ENCODE measurements at places on chromosomes 3 and 15.
A peak's percentile ranks its signal among the peaks of the same experiment; 100 is the strongest.

DNA sequence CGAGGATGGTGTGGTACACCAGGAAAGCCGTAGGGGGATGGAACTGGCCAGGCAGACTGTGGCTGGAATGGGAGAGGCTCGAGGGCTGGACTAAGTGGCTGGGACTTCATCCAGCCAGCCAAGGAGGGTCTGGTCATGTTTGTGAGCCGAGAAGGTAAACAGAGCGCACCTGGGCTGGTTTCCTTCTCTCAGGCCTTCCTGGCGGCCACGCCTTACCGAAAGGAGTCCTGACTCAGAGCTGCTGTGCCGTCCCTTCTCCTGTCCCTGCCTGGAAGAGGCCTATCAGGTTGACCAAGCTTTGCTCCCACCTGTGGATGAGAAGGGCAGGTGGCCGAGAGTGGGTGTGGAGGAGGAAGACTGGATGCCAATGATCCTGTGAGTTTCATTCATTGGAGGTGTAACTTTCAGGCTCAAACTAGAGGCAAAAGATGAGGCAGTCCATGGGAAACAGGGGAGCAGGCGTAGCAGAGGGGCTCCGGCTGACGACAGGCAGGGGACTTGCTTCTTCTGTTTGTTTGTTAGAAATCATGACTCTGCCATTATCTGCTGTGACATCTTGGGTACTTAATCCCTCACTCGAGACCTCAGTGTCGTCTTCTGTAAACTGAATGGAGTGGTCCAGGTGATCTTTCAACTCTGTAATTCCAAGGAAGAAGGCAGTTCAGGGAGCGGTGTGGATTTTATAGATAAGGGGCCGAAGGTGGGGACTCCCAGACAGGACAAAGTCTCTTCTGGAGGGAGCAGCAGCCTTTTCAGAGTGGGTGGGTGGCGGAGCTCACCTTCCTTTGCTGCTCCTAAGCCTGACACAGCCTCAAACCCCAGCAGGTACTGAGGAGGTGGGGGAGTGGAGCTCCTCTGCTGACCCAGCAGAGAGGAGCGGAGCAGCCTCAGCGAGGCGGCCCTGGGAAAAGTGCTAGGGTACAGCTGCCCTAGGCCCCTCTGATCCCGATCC is 71.8 kb upstream of the GATM start:
- DNase-seq = no peak

DNA sequence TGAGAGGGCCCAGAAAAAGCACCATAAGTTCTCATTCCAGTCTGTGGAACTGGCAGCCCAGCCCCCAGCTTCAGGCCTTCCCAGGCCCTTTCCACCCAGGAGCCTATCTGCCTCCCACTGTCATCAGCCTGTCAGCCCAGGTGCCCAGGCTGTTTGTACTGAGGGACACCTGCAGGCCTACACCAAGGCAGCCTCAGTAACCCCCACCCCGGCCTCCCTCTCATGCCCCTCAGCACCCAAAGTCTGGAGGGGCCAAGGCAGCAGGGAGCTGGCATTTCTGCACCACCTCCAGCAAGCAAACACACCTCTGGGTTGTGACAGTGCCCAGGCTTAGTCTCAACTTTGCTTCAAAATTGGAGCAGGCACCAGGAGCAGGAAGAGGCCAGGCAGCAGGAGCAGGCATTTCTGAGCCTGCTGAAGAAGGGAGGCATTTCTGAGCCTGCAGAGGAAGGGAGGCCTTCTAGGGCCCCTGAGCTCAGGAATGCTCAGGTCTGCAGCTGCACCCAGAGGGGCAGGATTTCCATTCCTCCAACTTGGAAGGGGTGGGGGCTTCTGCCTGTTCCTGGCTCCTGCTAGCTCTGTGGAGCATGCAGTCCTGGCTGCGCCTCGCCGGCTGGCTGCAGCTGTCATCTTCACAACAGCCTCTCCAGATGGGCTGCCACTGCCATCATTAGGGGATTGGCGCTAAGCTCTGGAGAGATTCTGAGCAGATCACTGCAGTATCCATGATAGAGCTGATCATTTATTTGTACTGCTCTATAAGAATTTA is 396.1 kb downstream of the UNC13C start:
- peak; percentile 59 for DNase-seq

DNA sequence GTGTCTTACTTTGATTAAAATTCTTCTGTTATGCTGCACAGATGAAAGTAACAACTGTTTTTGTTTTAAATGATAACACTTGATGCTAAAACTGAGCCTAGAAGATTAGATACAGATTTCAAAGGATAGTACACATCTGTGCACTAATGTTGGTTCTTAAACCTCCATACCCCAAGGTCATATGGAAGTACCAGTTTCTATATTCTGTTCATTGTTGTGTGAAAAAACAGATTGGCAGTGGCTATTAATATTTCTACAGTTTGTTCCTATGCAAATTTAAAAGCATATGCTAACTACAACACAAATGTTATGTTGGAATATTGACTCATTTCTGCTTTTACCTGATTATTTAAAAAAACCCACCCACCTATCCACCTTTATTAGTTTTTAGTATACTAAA is 32.0 kb upstream of the GBE1 start:
- DNase-seq = no peak

GRCh38 chr3:120182613-120183511 is 88.6 kb upstream of the GSK3B start:
- no peak for DNase-seq

DNA sequence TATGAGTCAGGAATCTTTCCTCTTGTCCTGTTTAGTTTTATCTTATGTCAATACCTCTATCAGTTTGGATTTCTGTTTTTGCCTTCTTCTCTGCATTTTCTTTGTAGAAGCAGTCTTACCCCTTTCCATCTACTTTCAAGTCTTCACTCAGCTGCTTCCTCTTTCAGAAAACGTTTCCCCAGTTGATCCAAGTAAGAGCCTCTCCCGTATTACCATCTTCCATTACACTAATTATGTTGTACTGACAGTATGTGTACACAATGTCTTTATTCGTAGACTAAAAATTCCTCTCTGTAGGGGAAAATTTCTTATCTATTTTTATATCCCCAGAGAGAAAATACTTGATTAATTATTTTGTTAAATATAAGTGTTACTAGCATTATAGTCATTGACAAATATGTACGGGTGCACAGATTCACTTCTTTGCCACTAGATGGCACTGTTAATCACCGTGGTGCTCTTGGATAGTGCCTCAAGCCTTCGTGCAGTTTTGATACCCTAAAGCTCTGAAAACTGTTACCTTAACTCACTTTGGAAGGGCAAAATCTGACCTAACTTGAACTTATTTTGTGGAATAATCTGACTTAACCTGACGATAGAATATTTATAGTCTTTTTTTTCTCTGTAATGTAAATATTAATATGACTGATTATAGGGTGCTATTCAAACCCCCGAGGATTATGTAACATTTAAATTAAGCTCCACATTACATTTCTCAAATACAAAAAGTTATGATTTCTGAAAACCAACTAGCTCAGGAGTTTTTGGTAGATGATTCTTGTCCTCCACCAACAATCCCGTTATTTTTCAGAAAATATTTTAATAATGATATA is 74.2 kb upstream of the POU1F1 start:
- no peak for DNase-seq

- no peak for DNase-seq
These were observed 19.0 kb downstream of the C2CD4A start for GRCh38 chr15:62085740-62086139.

DNA sequence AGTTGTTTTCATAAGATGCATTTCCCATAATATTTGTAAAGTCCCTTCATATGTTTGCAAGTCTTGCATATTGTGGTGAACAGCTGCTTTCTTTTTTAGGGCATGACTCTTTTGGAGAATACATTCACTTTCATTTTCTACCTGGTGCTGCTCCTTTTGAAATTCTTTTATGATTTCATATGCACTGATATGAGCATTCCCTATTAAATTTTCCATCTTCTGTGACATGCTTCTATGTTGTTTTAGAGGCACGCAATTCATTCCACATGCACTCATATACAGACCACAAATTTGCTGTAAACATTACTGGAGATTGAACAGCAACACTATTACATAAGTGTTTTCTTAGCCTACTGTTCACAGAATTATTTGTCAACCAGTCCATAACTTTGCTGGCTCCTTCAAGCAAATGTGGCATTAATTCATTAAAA is 92.8 kb upstream of the TNFSF10 start:
- no peak for DNase-seq

DNA sequence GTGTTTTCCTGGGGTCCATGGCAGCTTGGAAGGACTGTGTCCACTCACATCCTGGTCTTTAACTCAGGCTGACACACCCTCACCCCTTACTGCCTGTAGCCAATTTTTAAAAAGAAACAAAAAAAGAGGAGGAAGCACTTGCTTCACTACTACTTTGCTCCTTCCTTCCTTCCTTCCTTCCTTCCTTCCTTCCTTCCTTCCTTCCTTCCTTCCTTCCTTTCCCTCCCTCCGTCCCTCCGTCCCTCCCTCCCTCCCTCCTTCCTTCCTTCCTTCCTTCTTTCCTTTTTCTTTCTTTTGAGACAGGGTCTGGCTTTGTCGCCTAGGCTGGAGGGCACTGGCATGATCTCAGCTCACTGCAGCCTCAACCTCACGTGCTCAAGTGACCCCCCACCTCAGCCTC is 25.5 kb upstream of the AKAP13 start:
- DNase-seq = no peak

- no peak for DNase-seq
These were observed 524.9 kb upstream of the PROK2 start for GRCh38 chr3:72309661-72310418.

- DNase-seq = no peak
These were observed 41.2 kb downstream of the CEP63 start for GRCh38 chr3:134527037-134527436.

- DNase-seq = no peak
These were observed 21.0 kb downstream of the ZDHHC3 start for GRCh38 chr3:44954962-44955361.

GRCh38 chr3:189580190-189580589 is 51.0 kb upstream of the TP63 start:
- DNase-seq = no peak

- DNase-seq = no peak
These were observed 488.7 kb downstream of the RSL24D1 start for GRCh38 chr15:54707805-54708752.

DNA sequence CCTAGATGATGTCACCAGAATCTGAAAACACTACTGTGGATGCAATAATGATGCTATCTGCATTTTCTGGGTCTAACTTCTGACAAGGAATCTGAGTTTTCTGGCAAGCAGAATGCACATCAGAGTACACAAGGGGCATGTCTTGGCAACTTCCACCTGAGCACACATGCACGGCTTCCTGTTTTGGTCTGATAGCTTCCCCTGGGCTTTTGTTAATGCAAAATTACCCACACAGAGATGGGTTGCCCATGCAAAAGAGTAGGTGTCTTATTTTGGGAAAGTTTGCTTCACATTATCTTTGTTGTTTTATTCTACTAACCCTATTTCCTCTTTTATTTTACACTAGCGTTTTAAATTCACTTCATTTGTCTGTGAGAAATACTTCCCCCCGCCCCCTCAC is 74.2 kb upstream of the SATB1 start:
- DNase-seq = no peak

GRCh38 chr15:27094235-27094634 is 123.3 kb downstream of the GABRG3 start:
- DNase-seq = no peak

DNA sequence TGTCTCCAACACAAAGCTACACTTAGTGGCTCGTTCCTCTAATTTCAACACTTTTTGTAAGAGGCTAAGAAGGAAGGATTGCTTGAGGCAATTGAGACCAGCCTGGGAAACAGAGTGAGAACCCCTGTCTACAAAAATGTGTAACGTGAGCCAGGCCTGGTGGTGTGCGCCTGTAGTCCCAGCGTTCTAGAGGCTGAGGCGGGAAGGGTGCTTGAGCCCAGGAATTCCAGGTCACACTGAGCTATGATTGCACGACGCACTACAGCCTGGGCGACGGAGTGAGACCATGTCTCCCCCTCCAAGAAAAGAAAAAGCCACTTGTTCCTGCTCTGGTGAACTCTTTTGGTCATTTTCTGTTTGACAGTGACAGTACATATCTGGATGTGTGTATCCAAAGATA is 127.9 kb downstream of the GABRB3 start:
- DNase-seq = no peak

- DNase-seq = no peak
These were observed 57.9 kb downstream of the CMSS1 start for GRCh38 chr3:99875581-99875928.

DNA sequence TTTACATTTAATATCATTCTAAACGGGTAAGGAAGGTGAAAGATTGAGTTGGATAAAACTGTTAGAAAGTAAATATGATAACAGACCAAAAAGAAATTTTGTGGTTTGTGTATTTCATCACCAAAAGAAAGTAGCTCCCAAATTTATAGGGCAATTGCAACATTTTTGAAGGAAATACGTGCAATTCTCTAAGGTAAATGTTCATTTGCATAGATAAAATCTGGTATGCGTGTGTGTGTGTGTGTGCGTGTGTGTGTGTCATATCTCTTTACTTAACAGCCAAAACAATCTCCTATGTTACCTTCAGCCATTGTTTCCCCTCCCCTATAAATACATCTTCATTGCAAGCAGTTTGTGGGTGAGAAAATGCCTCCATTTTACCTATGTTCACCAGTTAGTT is 208.4 kb downstream of the TNIK start:
- no peak for DNase-seq

DNA sequence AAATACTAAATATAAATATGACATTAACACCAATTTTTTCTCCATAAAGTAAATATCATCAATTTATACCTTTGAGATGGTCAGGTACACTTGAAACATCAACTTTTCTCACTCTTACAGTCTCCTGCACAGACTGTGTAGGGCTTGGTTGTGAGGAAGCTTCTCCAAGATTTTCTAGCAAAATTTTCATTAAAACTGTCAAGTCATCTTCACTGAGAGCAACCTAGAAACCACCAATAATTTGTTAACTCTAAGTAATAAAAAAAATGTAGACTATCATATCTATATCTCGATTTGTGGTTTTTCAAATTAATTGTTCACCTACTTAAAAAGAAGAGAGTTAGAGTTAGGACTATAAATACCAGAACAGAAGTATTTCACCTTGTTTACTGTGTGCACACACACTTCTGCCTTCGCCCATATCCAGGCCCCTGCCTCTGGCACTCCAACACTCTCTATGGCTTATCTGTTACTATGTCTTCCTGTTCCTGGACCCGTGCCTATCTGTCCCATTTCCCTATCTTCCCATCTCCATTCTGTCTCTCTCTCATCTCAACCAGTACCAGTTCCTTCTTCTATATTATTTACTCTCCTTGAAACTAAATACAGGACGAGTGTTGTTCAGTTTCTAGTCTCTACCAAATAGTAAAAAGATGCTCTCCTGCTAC is 123.6 kb downstream of the VPS13C start:
- DNase-seq = no peak

DNA sequence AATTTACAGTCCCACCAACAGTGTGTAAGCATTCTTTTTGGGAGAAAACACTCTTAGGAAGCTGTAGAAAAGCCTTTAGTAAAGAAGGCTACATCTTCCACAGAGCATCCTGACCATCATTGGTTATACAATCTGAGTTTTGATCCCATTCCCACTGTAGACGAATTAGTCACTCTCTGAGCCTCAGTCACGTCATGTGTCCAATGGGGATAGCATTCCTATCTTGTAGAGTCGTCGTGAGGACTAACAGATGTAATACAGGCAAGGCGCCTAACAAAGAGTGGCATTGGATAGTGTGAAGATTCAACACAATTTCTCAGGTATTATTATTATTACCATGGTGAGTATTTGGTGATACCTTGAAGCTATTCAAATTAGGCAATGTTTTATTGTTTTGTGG is 44.0 kb upstream of the ALDH1A3 start:
- DNase-seq = no peak
